ENCODE measurements at places on chromosomes 3 and 15.

- DNase-seq = no peak
These were observed 12.9 kb upstream of the TRA2B start for GRCh38 chr3:185950728-185951127.

- no peak for DNase-seq
These were observed 28.4 kb downstream of the P3H2 start for GRCh38 chr3:190092250-190092649.

DNA sequence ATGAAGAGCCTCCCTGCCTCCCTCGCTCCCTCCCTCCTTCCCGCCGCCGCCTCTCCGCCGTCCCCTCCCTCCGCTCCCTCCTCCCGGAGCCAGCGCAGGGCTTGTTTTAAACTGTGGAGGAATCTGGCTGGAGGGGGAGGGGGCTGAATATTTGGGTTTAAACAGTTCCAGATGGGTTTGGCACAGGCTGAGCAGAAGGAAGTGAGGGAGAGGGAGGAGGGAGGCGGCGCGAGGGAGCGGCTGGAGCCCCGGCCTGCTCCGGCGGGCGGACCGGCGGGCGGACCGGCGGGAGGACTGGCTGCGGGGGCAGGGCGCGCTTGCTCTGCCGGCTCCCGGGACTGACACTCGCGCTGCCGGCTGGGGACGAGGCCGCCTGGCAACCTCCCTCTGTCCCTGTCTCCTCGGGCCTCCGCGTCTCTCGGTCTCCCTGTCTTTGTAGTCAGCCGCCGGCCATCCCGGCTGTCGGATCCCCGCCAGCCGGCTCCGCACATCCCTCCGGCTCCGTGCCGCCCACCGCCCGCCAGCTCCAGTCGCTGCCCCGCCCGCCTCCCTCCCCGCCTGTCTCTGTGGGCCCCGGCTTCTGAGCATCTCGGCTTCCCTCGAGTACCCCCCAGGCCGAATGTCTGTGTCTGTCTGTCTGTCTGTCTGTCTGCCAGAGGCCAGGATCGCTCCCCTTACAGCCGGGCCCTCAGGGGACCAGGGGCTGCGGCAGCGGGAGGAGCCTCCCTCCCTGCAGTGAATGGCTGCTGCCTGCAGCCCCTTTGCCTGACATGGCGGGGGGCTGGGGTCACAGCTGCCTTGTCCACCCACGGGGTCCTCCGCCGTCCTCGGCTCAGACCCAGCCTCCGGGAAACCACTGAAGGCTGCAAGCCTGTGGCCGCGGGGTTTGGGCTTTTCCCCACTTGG, 7.6 kb downstream of the EPHB3 start:
- no peak for DNase-seq

- no peak for DNase-seq
These were observed 47.3 kb downstream of the AMOTL2 start for GRCh38 chr3:134326760-134327593.

DNA sequence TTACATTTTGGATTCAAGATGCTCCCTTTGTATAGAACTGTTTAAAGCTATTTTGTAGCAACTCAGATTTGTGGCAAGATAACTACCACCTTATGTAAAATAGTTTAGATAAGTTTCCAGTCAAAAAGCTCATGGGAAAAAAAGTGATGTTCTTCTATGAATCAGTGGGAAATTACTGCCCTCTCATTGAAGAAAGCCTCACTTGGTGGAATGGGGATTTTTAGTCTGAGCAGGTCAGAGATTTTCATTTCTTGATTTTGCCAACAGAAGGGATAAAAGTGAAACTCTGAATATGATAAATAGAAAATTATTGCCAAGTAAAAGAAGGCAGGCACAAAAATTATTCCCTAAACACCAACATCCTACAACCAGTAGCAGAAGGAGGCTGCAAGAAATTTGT, 25.8 kb upstream of the CSTA start:
- no peak for DNase-seq

- DNase-seq = no peak
These were observed 681.0 kb downstream of the DIPK2A start for GRCh38 chr3:144652573-144652972.

DNA sequence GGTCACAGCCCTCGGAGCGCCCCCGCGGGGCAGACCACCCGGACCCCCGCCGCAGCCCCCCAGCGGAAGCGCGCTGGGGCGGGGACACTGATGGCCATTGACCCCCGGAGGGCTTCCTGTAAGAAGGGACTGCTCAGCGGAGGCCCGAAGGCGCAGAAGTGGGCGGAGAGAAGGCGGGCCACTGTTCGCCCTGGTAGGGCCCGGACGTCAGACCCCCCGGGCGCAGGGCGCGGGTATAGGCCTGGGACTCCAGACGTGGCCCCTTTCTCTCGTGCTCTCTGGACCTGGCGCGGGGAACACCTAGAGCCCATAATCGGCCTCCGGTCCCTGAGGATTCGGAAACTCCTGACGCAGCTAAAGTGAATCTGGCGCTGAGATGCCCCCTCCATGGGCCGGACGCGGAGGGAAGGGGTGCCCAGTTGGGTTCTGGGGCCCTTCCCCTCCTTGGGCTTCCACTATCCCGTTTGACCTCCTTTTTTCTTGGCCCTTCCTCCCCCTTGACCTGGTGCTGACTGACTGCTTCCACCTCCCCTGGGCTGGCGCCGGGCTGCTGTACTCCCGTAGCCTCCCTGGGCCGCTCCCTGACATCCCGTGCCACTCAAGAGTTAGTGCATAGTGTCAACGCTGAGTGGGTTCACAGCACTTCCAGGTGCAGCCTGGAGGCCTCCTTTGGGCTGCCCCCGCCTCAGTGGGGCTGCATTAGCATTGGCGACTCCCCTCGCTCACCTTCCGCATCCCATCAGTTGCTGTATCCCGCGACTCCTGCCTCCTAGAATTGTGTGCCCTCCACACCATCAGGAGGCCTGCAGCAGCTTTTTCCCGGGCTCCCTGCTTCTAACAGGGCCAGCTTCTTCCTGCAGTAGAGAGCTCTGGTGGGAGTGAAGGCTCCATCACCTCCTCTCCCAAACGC, 694 bp downstream of the ABTB1 start:
- DNase-seq = peak; percentile 17

DNA sequence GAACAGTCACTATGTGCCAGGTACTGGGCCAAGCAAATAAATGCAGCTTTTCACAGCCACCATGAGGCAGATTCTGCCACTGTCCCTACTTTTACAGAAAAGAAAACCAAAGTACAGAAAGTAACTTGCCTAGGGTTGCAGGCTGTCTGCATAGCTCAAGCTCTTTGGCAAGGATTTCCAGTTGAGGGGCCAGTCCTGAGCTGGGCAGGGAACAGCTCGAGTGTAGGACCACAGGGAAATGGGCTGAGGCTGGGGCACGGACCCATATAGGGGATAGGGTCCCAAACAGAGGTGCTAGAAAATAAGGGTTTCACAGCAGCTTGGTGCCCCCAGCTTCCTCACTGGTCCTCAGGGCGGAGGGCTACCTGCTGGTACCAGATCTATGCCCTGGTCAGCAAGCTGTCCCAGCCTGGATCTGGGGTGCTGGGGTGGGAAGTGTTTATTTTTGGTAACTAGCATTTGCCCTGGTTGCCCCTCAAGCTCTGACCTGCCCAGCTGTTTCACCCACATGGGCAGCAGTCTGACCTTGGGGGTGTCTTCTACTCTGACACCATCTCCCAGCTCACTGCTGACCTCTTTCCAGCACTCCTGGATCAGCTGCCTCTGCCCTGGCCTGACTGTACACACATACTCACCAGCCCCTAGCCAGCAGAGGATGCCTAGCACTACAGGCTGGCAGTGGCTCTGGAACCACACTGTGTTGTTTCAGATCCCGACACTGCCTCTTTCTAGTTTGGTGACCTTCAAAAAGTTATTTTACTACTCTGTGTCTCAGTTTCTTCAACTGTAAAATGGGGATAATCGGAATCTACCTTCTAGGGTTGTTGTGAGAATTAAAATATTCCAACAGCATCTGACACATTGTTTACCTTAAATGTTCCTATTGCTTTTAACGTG, 16.2 kb downstream of the MRAS start:
- no peak for DNase-seq

GRCh38 chr3:17110660-17111396, 226.1 kb downstream of the PLCL2 start:
- no peak for DNase-seq

DNA sequence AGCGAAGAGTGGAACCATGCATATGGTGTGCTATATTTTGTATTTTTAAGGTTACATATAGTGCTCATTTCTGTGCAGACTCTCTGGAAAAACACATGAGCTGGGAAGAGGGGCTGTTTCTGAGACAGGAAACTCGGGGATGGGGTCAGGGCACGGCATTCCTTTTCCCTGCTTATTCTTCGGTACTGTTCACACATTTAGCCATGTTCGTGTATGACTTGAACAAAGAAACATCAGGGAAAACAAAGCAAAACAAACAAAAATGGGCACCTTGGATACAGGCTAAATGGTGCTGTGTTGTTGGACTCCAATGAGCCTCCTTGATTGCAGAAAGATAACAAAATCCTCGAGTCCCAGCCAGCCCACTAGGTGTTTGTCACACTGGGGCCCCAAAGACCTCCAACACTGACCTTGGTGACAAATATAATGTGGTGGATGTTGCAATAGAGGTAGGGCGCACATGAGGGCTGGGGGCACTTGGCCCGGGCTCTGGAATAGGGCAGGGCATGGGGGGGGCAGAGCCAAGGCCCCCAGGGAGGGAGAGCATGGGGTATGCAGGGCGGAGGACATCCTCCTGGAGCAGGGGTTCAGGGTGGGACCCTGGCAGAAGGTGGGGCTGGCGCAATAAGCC, 19.3 kb downstream of the DNASE1L3 start:
- DNase-seq = no peak

DNA sequence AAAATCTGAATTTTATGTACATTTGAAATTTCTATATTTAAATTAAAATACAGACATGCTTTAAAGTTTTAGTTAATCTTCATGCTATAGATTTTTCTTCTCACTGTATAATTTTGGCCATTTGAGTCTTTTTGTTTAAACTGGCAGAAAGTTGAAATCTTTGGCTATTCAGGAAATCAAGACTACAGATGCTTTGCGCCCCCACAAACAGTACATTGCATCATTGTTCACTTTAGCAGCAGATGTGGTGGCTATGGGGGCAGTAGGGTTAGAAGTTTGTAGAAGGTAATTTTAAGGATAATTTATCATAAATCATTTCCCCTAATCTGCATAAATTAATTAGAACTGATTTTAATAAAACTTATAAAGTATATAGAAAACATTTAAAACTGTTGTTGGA, 20.9 kb downstream of the SPPL2A start:
- DNase-seq = no peak

- DNase-seq = no peak
These were observed 837.2 kb downstream of the NTRK3 start for GRCh38 chr15:87419344-87419743.

- no peak for DNase-seq
These were observed 98.3 kb upstream of the ALDH1A3 start for GRCh38 chr15:100781061-100781960.

- DNase-seq = no peak
These were observed 64.4 kb upstream of the FLNB start for GRCh38 chr3:57943525-57944495.

DNA sequence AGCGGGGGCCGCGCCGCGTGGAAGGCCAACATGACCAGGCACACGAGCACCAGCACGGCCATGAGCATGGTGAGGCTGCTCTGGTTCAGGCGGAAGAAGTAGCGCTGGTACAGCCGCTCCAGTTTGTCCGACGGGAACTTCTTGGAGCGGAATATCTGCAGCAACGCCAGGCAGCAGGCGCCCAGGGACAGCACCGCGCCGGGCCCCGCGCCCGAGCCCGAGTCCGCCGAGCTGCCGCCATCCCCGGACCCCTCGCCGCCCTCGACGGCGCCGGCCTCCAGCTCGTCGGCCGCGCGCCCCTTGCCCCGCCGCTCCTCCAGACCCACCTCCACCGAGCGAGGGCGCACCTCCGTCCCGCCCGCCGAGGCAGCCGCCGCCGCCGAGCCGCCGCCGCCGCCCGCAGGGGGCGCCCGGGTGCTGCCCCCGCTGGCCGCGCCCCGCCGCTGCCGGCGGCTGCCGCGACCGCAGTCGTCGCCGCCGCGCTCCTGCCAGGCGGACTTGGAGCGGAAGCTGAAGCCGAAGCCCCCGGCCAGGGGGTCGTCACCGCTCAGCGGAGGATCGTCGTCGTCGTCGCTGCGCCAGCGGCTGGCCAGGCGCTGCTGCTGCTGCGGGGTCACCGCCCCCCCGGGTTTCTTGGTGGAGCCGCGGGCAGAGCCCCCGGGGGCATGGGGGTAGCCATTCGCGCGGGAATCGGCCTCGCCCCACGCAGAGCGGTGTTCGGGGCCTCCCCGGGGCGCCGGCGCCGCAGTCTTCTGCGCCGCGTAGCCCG, 957 bp downstream of the ADCY5 start:
- DNase-seq = no peak

GRCh38 chr3:66957367-66957766, 40.7 kb upstream of the KBTBD8 start:
- DNase-seq = no peak

- no peak for DNase-seq
These were observed 11.3 kb upstream of the TMEM115 start for GRCh38 chr3:50370594-50370993.

DNA sequence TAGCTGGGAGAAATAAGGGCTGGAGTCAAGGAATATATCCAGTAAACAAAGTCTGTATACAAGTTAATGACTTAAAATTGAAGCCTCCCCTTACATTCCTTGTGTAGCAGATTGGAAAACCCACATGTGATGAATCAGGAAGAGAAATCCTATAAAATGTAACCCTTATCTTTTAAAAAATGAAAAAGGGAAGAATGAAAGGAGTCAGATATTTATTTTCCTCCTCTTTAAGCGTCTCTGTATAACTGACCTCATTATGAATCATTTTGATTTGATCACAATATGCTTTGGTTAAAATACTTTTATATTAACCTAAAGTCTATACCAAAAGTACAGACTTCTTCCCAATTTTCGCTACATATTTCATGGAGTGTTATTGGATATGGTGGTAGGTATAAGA, 316.3 kb upstream of the STAC start:
- no peak for DNase-seq

- no peak for DNase-seq
These were observed 133.4 kb upstream of the SATB1 start for GRCh38 chr3:18558507-18558906.

- no peak for DNase-seq
These were observed 511.2 kb downstream of the SQOR start for GRCh38 chr15:46146002-46146401.

GRCh38 chr15:100438570-100438969, 90.2 kb downstream of the CERS3 start:
- no peak for DNase-seq

DNA sequence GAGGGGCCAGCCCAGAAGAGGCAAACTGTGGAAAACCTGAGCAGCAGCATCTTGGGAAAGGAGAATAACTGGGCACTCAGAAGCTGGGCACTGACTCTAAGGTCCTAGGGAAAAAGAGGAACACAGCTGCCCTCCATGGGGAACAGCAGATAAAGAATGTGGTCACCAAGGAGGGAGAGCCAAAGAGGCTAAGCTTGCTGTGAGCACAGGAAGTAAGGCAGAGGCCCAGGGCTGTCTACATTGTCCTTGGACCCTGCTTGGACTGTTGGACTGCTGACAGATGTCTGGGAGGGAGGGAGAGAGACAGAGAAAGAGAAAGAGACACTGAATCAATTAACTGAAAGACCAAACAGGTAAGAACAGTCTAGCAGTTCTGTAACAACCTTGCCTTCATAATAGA, 4.5 kb upstream of the MNS1 start:
- DNase-seq = no peak
